ENCODE measurements at places on chromosomes 16 and 17.
A peak's percentile ranks its signal among the peaks of the same experiment; 100 is the strongest.

- no peak for DNase-seq
Measured at GRCh38 chr16:86974120-86974519, 343.1 kb downstream of the C16orf95 start.

- DNase-seq: peak; percentile 49
Measured at GRCh38 chr16:49921791-49922456, 66.0 kb upstream of the ZNF423 start.

GRCh38 chr17:74011966-74012365 is 191.5 kb upstream of the RPL38 start:
- no peak for DNase-seq

DNA sequence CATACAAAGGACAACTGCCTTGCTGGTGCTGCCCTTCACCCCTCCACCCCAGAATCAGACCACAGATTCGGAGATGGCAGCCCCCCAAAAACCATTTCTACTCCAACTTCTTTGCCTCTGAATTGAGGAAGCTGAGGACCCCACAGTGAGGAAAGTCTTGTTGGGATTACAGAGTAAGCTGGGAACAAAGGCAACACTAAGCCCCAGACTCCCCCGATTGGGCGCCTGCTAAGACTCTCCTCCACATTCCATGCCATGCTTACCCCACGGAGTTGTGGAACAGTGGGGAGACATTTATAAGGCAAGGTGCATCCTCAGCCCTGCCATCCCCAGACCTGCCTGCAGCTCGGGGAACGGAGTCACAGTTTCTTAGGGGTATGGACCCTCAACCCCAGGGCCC is 1.9 kb downstream of the GIT1 start:
- no peak for DNase-seq

- no peak for DNase-seq
Measured at GRCh38 chr16:25107466-25107792, 4.1 kb upstream of the LCMT1 start.

DNA sequence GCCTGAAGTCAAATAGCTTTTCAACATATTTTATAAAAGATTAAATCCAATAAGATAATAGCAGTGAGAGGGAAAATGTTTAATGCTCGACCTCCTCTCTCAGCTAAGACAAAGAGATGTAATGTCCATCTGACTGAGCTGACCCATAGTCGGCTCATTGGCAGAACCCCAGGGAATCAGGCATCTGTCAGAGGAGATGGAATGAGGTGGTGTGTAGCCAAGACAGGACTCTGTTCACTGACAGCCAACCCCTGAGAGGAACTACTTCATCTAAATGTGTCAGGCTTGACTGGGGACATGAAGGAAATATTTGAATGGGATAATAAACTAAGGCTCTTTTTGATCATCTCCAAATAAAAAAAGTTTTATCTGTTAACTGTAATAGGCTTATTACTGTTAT is 188.0 kb downstream of the CDH11 start:
- DNase-seq: no peak

GRCh38 chr17:82734987-82735866 is at the start of gene FN3K:
TSS of gene FN3K (plus strand) at chr17:82735615. CDS start at chr17:82735637, 22 bp downstream.
- DNase-seq: peak; percentile 71

- no peak for DNase-seq
Measured at GRCh38 chr16:536746-537145, 9.2 kb downstream of the CAPN15 start.

- no peak for DNase-seq
Measured at GRCh38 chr17:1746975-1747543, 4.4 kb downstream of the SERPINF2 start.

- no peak for DNase-seq
Measured at GRCh38 chr16:48161906-48162305, 6.1 kb upstream of the ABCC12 start.

DNA sequence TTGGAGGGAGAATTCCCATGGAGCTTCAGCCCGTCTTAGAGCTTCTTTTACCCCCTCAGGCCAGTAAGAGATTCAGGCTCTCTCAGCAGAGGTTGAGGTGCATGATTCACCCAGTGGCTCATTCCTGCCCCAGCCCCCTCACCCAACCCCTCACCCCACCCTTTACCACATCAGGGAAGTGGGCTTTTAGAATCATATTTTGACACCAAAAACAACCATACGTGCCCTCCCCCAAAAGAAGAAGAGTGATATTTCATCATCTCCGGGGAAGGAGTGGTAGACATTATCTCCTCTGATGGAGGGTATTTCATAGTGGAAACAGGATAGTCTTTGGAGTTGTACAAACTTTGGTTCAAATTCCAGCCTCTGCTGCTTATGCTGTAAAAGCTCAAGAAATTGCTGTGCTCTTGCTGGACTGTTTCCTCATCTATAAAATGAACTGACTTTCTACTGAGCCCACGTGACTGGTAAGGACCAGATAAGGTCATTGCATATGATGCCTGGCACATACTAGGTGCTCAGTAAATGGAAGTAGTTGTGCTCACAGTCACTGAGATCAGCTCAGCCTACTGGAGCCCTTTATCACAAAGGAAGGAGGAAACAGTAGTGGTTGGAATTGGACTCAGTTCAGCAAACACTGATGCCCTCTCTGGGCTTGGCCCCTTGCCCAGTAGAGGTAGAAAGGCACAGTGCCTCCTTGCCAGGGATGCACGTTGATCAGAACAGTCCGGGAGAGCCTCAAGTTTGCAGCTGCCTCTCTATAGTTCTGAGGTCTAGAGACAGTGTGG is 18.3 kb upstream of the CCL5 start:
- DNase-seq: no peak

GRCh38 chr16:84806256-84806889 is 13.4 kb upstream of the CRISPLD2 start:
- peak; percentile 10 for DNase-seq

GRCh38 chr17:43966276-43966675 is 12.5 kb upstream of the PYY start:
- no peak for DNase-seq

- no peak for DNase-seq
Measured at GRCh38 chr17:48672340-48672739, 46.2 kb upstream of the HOXB9 start.

- DNase-seq: no peak
Measured at GRCh38 chr17:17540935-17541639, 44.9 kb upstream of the RASD1 start.

DNA sequence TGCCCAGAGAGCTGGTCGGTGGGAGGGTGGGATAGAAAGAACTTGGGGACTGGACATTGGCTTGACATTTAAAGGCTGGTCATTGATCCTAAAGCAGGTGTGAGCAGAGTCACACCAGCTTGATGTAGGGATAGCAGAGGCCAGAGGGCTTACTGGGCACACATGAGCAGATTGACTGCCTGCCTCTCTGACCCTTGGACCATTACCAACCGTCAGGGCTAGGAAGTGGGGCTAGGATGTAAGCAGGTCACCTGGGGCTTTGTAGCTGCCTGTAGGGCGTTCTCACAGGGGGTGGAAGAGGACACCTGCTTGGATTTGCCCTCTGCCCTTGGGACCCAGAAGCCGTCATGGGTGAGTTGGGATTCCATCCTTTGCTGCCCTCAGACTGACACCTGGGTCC is 11.1 kb upstream of the SMPD3 start:
- no peak for DNase-seq

DNA sequence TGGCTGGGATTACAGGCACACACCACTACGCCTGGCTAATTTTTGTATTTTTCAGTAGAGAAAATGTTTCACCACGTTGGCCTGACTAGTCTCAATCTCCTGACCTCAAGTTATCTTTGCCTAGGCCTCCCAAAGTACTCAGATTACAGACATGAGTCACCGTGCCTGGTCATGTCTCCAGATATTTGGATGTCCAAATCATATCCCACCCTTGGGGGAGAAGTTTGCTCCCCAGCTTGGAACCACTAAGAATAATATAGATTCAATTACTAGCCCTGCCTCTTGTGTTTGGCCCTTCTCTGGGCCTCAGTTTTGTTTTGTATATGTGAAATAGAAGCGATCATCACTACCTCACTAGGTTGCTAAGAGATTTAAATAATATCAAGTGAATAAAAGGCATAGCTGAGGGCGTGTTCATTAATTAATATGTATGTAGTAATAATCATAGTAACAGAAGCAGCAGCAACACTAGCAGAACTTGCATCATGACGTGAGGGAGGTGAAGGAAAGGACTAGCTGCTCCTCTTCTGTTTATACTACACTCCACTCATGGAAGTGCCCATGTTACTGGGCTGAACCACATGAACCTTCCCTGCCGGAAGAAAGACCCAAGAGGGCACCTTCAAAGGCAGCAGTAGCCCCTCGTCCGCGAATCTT is 253.6 kb upstream of the XYLT1 start:
- no peak for DNase-seq

DNA sequence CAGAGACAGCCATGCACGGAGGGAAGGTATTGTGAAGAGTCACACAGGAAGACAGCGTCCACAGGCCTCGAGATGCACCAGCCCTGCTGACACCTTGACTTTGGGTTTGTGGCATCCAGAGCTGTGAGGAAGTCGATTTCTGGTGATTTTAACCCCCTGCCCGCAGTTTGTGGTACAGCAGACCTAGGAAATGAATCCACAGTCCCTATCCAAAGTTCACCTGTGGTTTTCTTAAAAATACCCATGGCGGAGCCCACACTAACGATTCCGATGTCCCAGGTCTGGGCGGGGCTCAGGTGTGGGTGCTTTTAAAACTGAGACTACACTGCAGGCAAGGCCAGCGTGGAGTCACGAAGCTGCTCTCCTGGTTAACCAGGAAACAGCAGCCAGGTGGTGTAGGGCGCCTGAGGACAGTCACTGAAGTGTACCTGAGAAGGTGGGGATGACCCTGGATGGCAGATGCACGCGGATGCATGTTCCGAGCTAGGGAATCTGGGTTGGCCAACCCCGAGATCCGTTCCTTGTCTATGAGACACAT is 14.4 kb upstream of the MEAK7 start:
- no peak for DNase-seq

GRCh38 chr17:55756689-55757088 is 5.8 kb downstream of the PCTP start:
- DNase-seq: no peak

- DNase-seq: no peak
Measured at GRCh38 chr16:1788708-1789100, 4.8 kb downstream of the IGFALS start.

DNA sequence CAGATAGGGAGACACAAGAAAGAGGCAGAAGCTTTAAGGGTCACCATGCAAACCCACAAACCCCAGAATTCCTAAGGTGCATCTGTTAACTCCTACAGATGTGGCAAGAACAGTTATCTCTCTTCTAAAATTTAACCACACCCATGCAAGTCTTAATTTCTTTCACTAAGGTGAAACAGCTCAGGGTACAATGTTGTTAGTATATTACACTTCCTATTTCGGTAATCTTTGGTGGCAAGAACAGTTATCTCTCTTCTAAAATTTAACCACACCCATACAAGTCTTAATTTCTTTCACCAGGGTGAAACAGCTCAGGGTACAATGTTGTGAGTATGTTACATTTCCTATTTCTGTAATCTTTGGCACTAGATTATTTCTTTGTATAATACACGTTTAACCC is 6.6 kb downstream of the CCL23 start:
- DNase-seq: no peak

DNA sequence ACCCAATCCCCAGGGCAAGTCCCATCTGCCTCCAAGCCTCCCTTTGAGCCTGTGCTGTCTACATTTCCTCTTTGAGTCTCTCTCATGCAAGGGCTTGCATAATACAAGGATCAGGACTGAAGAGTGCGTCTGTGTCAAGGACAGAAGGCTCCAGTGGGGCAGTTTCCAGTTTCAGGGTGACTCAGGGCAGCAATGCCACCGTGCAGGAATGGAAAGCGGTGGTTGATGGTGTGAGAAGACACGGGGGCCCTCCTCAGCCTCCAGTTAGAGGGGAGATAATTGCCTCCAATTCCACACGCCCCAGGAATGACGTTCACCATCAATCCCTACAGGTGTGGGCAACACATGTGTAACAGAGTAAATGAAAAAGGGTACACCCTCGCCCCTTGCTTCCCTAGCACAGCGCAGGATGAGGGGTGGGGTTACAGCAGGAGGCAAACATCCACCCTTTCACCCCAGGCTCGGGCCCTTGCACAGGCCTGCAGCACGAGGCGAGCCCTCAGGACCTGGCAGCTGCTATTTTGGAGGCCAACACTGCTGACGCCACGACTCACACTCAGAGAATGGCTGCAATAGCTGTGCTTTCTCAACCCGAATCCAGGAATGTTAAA is 24.8 kb upstream of the SLC25A19 start:
- DNase-seq: no peak

DNA sequence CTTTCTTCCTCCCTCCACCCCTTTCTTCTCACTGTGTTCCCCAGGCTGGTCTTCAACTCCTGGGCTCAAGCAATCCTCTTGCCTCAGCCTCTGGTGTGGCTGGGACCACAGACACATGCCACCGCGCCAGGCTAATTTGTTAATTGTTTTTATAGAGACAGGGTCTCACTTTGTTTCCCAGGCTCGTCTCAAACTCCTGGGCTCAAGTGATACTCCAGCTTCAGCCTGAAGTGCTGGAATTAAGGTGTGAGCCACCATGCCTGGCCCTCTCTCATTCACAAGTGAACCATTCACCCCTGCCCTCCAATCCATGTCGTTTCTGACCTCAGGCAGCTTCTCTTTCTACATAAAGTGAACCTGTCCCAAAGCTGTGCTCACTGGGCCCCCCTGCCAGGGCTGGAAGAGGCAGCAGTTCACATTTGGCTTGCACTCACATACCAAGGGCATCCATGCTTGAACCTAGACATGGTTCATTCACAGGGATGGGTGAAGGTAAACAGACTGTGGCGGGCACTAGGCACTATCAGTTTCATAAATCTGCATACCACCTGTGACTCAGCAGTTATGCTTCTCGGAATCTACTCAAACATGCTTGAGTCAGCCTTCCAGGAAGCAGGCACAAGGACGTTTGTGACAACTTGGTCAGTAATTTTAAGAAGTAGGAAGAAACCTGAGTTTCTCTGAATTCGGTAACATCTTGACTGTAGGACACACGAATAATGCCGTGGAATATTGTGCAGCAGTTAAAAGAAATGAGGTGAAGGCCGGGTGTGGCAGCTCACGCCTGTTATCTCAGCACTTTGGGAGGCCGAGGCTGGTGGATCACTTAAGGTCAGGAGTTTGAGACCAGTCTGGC is 6.0 kb upstream of the RNF213 start:
- DNase-seq: no peak

GRCh38 chr16:72149676-72150464 is 22.1 kb downstream of the PMFBP1 start:
- DNase-seq: no peak

DNA sequence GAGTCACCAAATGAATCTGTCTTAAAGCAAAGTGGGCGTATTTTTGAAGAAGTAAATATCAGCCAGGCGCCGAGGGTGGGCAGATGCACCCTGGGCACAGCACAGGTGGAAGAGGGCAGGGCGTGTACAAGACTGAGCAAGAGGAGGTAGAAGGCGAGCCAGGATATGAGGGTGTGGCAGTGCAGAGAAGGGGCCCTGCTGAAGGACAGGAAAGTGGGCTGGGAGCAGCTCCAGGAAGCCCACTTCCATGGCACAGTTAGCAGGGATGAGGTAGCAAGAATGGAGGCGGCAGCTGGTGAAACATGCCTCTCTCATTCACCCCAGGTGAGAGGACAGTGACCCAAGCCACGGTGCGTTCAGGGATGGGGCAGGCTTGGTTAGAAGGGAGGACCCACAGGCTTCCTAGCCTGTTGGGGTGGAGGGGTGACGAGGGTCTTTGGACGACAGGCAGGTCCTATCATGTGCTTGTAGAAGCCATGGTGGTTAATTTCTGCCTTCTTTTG is 149.3 kb downstream of the CLEC16A start:
- DNase-seq: no peak

Data from amygdala (tissue), 56 donors.